Suprapubic skin (tissue), 4 donors: ENCODE measurements at places on chromosomes 7 and 10. TPM values are rescaled to one million over a fixed set of nuclear protein-coding genes. Genes with fewer than 3 reads are reported as not detected.
A peak's percentile ranks its signal among the peaks of the same experiment; 100 is the strongest.

The NPY4R gene
- 0.39 TPM for total RNA-seq

The TRPV5 gene
- not detected for total RNA-seq

The ZNF804B gene
- total RNA-seq = not detected

The RSBN1L gene
- total RNA-seq = 19.7 TPM

The ADRB1 gene
- 1.0 TPM for total RNA-seq

The CYP17A1 gene
- total RNA-seq = not detected

The SPDYE11 gene
- total RNA-seq = not detected

The CPED1 gene
- total RNA-seq = 3.6 TPM

DNA sequence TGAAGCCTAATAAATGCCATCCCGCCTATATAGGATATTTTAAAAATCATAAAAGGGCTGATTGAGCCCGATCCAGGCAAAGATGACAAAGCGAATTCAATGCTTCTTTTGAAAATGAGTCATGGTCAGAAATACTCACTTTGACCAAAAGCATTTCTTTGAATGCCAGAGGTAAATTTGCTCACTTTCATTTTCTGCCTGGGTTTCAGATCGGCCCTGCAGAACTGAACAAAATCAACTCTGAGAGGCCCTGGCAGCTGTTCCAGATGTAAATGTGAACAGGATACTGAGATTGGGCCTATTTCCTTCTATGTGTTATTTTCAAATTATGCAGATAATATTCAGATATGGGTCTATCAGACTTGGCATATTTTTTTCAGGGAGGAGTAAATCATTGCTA, 114.8 kb upstream of the ARID5B start:
- no peak for DNase-seq

DNA sequence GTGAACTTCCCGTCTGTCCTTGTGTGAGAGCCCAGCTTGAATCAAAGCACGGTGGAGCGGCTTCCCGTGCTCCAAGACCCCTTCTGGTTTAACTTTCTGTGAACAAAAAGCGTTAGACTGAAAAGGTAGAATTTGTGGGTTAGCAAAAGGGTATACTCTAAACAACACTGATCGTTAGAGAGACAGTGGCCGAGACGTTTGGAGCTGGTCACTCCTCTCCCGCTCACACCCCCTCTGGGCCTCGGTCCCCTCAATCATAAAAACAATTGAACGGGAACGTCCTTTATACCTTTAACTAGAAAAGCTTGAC, 502 bp downstream of the PRKRIP1 start:
- no peak for DNase-seq

DNA sequence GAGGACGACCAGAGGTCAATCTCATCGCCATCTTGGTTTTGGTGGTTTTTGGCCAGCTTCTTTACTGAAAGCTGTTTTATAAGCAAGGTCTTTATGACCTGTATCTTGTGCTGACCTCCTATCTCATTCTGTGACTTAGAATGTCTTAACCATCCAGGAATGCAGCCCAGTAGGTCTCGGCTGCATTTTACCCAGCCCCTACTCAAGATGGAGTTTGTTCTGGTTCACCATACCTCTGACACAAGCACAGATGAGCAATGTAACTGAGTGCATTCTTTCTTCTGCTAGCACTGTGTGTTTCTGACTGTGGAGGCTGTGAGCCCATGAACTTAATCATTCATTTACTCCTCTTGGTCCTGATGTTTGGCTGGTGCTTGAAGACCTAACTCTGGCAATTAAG, 794.5 kb upstream of the CELF2 start:
- DNase-seq = no peak

DNA sequence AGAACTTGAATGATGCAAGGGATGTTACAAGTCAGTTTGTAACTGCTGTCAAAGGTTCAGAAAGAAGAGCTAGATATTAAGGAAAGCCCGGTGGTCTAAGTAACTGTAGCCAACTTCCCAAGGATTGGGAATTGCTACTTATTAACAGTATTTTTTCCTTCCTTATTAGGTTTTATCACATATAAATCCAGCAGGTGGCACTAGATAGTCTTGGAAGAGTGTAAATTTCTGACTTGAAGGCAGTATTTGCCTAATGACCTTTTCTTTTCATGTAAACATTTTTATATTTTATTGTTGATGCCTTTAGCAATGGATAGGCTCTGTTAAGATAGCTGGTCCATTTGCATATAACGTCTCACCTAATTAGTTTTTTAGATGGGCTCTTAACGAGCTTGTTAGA, 51.2 kb downstream of the ANLN start:
- DNase-seq = no peak

DNA sequence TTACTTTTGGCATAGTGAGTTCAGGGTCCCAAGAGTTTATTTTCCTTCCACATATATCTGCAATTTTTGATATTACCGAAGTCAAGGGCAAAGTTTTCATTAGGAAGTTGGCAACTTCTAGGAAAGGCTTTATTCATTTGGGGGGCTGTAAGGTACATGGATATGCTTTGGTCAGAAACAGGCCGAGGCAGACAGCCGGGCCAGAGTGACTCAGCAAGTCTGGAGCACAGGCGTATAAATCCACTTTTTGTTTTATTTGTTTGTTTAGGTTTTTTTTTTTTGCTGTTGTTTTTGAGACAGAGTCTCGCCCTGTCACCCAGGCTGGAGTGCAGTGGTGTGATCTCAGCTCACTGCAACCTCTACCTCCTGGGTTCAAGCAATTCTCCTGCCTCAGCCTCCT, 3.7 kb downstream of the ZNF680 start:
- no peak for DNase-seq

DNA sequence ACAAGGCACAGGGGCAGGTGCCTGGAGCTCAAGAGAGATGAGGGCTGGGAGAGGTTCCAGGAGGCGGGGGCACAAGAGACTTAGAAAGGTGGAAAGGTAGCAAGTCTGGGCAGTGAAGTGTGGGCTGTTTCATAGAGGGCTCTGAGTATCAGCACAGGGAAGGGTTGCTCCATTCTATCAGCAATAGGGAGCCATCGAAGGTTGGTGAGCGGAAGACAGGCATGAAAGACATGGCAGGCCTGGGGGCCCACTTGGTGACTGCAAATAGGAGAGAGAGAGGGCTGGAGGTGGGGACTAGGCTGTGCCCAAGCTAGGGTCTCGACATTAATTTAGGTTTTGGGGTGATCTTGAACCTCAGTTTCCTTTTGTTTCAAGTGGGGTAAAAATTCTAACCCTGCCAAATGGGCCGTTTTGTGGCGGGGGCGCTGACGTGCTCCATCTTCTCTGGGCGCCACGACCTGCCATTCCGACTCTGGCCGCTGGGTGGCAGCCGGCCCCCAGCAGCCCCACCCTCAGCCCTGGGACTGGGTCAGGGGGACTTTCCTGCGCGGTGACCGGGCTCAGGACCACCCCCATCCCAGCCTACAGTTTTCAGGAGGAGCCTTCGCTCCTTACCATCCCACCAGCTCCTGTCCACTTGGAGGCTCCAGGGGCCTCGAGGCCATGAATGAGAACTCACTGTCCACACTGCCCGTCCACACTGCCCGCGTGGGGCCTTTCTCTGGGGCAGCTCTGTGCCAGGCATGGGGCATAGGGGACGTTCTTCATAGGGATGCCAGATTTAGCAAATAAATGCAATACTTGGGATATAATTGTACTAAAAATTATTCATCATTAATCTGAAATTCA, 37.2 kb upstream of the PCBD1 start:
- no peak for DNase-seq

GRCh38 chr10:94065362-94065761, 71.6 kb downstream of the PLCE1 start:
- DNase-seq = no peak

- DNase-seq = no peak
Observed at GRCh38 chr10:4239186-4239585, 454.2 kb upstream of the KLF6 start.

DNA sequence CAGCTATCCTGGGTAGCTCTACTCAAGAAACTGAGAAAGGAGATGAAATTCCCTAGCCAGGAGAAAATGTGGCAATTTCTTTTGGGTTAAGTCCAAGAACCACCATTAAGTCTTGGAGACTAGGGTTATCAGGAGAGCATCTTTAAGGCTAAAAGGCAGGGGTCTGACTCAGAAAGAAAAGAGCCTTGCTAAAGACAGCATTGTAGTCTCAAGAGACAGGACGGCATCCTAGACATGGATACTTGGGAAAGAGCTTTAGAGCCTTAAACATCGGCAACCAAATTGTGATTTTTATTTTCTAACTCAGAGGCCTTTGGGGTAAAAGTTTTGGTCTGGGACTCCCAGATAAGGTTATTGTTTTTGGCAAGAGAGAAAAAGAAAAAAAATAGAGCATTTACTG, 83.1 kb downstream of the FAS start:
- DNase-seq = no peak

DNA sequence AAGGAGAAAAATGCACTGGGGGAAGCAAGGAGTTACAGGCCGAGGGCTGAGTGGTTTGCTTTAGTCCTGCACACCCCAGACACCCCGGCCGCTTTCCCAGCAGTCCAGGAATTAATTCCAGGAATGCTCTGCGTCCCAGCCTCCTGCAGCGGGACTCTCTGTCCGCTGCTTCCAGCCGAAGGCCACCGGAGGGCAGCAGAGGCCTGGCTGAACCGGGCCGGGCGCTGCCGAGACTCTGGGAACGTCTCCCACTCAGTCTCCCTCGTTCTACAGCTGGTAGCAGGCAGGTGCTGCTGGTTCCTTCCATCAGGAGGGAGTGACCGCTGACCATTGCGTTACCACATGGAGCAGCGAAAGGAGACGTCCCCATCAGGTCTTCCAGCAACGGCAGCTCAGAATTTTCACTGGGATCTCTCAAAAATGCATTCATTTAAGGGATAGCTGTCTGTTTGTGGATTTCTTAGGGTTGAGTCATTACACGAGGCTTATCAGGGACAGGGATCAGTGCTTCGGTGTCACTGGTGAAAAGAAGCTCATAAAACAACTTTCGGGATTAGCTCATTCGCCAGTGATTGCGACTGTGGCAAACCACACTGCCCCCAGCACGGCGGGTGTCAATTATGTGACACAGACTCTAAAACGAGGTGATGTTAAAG, 24.9 kb upstream of the PITRM1 start:
- peak; percentile 84 for DNase-seq

DNA sequence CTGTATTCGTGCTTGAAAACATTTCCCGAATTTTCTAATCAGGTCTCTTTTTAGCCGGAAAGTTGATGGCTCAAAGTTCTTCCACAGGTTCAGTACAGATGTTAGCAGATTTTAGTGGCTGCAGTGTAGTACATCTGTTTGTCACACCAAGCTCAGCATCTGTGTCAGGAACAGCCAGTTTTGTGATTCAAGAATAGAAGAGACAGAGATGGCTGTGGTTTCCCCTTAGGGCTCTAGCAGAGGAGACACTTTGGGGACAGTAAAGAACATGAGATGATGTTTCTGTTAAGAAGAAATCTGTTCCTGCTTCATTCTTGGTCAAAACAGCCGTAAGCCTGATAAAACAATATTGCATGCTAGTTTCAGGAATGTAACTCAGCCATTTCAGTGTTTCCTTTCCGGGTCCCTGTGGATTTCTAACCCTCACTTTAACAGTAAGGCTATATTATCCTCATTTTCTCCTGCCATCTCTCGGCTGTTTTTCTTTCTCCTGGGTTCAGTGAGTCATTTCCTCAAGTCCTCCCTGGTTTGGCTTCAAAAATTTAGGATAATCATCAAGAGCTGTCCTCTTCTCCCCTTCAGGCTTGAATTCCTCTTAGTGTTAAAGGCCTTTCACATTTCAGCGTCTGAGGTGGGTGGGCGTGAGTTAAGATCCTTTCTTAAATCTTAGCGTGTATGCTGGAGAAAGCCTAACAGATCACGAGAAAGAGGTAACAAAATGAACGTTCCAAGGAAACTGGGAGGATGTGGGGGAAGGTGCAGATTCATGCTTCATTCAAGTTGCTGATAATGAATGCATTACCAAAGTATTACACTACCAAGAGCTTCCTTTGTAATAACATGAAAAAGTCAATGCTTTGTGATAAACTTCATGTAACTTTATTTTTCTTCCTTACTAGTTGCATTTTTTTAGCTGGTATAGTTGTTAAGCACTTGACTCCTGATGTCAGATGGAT, 37.1 kb upstream of the BICC1 start:
- no peak for DNase-seq

DNA sequence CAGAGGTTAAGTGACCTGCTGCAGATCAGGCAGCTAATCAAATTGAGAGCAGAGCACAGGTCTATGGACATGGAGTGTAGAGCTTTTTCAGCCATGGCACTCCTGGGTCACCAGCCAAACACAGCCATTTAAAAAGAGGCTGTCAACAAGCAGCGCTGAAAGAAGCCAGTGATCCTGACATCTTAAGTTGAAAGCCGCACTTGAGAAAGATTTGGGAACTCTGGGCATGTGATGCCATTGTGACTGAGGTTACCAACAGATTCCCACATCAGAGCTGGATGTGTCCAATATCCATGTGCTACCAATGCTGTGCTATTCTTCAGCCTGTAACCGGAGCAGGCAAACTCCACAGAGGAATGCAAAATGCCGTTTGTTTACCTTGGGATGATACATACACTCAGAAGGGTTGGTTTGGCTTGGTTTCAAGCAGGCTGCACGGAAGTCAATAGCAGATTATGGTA, 56.2 kb upstream of the ABLIM1 start:
- DNase-seq = no peak

DNA sequence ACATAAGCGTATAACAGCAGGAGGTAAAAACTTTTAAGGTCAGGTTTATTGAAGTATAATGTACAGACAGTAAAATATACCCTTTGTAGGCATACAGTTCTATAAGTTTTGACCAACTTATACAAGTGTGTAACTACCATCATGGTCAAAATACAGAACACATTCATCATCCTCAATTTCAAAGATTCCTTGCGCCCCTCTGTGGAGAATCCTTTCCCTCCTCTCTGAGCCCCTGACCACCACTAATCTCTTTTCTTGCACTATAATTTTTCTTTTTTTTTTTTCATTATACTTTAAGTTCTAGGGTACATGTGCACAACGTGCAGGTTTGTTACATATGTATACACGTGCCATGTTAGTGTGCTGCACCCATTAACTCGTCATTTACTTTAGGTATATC, 58.1 kb upstream of the CTTNBP2 start:
- no peak for DNase-seq

- no peak for DNase-seq
Observed at GRCh38 chr7:134454277-134454676, 4.6 kb downstream of the AKR1B1 start.

DNA sequence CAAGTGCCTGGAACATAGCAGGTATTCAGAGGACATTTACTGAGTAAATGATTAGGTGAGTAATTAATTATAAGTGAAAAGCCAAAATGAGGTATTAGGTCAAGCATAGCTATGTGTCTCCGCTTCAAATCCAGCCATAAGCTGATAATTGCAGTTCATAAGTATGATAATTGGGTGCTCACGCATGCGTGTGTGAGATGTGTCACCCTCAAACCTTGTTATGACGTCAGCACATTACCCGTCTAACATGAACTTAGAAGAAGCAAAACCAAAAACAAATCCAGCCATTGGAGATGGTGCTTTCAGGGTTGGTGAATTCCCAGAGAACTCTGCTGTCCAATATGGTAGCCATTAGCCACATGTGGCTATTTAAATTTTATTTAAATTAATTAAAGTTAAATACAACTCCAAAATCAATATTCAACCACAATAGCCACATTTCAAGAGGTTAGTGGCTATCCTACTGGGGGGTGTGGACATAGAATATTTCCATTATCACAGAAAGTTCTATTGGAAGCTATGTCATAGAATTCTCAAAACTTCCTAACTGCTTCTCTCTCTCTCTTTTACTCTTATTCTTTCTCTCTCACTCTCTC, at the start of gene CPA5:
CPA5 (plus strand) TSS at position 546 of the 596 bp plus-strand sequence. CDS start 1,670 bp downstream, outside the sequence.
- DNase-seq = no peak

GRCh38 chr7:47179812-47180515, 401.9 kb downstream of the TNS3 start:
- no peak for DNase-seq

- DNase-seq = no peak
Observed at GRCh38 chr10:26386781-26387180, 51.4 kb upstream of the APBB1IP start.

- DNase-seq = no peak
Observed at GRCh38 chr7:83866582-83866981, 217.6 kb upstream of the SEMA3E start.

- no peak for DNase-seq
Observed at GRCh38 chr10:50653142-50653541, 29.4 kb upstream of the SGMS1 start.
